DMS153 (cell line): ENCODE measurements at places on chromosomes 7 and 10.

- no peak for DNase-seq
Measured at GRCh38 chr10:99619090-99619800, 994 bp downstream of the SLC25A28 start.

GRCh38 chr10:7817576-7817975 is 729 bp upstream of the TAF3 start:
- no peak for DNase-seq

DNA sequence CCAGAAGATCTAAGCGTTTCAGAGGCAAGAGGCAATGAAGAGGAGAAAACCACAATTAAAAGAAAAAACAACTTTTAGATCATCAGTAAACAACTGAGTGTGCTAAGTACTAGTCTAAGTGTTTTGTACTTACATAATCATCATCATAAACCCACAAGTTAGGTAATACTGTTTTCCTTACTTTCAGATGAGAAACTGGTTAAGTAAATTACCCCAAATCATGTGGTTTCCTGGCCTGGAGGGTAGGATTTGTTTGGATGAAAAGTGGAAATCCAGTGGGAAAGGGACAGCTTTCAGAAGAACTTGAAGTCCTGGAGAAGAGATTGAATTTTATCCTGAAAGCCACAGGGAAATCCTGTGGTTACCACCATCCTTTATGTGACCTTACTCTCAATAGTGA is 463.3 kb downstream of the LRMDA start:
- no peak for DNase-seq

- peak; percentile 1 for DNase-seq
Measured at GRCh38 chr10:94630017-94630688, 53.4 kb upstream of the CYP2C18 start.

- no peak for DNase-seq
Measured at GRCh38 chr7:47285860-47286491, 295.9 kb downstream of the TNS3 start.

GRCh38 chr7:81449105-81449504 is 320.7 kb downstream of the HGF start:
- no peak for DNase-seq

DNA sequence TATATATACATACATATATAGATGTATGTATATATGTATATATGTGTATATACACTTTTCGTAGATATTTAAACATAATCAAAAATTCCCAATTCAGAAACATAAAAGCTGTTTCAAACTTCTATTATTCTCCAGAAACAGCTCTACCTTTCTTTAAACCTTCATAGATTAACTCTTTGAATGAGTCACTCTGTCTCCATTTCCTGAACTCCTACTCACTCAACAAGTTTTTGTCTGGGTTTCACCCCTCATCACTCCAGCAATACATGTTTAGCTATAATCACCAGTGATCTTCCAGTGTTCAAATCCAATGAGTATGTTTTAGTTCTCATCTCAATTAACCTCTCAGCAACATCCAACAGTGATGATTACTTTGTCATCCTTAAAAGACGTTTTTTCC is 9.6 kb downstream of the DGKB start:
- no peak for DNase-seq

GRCh38 chr10:100993986-100994708 is 5.5 kb upstream of the LZTS2 start:
- no peak for DNase-seq
